ENCODE measurements at places on chromosomes 1 and 21.

- DNase-seq = no peak
These were observed 54.1 kb upstream of the SAMD11 start for GRCh38 chr1:869499-870244.

DNA sequence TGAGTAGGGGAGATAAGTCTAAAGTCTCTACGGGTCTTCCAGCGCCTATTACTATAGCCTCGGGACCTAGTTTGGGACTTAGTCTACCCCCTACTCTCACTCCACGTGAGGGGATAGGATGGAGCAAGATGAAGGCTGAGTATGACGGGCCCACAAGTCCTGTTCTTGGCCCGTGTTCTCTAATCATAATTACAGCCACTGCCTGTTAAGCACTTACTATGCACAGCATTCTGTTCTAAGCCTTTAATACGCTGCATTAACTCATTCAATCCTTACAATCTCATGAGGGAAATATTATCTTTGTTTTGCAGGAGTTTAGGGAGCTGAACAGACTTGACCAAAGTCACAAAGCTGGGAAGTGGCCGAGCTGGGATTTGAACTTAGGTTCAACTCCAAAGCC is 23.9 kb upstream of the EPB41 start:
- no peak for DNase-seq

GRCh38 chr1:34768856-34769255 is 9.3 kb downstream of the GJB4 start:
- no peak for DNase-seq

DNA sequence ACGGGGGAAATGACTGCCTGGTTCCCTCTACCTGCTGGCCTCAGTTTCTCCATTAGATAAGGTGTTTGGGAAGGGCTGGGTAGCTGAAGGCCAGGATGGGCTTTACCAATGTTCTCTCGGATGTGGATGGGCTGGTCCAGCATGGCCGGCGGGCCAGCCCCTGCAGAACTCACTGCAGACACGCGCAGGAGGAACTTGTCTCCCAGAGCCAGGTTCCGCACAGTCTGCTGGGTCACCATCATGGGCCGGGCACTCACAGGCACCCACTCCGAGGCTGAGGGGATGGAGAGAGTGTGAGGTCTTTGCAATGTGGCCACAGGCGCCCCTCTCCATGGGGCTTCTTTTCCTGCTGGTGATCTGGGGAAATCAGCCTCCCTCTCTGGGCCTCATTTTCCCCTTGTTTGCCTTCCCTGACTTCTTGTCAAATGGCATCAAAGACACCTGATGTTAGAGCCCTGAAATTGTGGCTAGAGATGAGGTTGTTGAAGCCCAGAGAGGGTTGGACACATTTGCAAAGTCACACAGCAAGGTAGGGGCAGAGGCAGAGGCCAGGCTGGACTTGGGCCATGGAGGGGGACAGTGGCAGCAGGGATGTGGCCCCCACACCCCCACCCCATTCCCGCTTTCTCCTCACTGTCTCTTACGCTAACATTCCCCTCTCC is 1.2 kb downstream of the MYBPH start:
- DNase-seq = no peak

DNA sequence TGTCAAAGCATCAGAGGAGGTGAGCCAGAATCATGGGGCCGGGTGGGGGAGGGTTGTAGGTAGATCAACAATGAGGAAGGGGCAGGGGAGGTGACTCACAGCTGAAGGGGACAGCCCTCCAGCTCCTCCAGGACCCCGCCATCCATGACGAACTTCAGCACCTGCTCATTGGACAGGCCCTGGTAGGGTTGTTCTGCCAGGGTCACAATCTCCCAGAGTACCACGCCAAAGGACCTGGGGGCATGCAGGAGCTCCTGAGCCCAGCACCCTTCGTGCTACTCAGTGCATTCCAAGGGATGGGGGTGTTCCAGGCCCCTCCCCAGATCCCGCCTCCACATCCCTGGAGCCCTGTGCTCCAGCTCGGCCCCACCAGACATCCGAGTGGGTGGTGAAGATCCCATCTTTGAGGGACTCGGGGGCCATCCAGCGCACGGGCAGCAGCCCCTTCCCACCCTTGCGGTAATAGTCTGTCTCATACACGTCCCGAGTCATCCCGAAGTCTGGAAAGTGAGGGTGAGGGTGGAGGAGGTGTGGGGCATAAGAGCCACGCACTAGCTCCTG is 17.5 kb downstream of the INSRR start:
- no peak for DNase-seq

DNA sequence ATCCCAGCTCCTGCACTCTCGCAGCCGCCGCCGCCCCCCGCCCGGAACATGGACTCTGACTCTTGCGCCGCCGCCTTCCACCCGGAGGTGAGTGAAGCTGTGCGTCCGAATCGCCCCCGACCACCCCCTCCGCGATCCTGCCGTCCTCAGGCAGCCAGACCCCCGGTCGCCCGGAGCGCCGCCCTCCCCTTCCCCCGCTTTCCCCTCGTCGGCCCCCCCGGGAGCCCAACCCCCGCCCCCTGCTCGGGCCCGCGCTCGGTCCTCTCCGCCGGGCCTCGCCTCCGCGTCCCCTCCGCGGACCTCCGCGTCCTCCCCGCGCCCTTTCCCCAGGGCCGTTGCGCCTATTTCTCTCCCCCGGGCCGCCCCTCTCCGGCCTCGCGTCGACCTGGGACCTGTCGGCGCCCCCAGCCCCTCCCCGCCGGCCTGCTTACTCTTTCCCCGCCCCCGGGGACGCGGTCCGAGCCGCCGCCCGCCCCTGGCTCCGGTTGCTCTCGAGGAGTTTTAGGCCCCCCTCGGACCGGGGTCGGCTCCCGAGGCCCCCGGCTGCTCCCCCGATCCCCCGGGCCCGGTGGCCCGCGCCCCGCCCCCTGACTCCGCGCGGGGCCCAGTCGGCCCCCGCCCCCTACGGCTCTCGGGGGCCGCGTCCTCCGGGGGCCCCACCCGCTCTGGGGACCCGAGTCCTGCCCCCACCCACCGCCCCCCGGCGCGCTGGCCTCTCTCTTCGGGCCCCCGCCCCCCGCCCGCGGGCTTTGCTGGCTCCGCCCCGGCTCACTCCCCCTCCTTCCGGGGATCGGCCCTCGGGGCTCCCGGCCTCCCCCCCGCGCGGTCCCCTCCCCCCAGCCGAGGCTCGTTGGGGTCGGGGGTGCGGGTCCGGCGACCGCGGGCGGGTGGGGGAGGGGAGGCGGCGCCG is 743 bp downstream of the PHF13 start:
- no peak for DNase-seq

DNA sequence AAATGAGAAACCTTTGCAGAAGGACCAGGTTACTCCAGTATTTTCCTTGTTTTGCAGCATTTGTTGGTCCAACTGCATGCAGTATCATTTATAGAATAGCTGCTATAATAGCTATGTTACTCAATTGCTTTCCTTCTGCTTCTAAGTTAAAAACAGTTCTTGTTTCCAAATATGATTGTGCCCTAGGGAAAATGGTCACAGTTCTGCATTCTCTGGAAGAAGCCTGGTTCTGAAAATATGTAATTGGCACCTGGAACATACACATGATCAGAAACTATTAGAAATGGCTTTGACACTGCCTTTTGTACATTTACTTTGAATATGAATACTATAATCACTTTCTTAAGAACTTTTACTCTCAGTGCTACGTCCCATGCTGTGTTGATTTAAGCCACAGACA is 33.6 kb downstream of the HENMT1 start:
- no peak for DNase-seq

- no peak for DNase-seq
These were observed 99.4 kb downstream of the TSEN15 start for GRCh38 chr1:184150776-184151531.

DNA sequence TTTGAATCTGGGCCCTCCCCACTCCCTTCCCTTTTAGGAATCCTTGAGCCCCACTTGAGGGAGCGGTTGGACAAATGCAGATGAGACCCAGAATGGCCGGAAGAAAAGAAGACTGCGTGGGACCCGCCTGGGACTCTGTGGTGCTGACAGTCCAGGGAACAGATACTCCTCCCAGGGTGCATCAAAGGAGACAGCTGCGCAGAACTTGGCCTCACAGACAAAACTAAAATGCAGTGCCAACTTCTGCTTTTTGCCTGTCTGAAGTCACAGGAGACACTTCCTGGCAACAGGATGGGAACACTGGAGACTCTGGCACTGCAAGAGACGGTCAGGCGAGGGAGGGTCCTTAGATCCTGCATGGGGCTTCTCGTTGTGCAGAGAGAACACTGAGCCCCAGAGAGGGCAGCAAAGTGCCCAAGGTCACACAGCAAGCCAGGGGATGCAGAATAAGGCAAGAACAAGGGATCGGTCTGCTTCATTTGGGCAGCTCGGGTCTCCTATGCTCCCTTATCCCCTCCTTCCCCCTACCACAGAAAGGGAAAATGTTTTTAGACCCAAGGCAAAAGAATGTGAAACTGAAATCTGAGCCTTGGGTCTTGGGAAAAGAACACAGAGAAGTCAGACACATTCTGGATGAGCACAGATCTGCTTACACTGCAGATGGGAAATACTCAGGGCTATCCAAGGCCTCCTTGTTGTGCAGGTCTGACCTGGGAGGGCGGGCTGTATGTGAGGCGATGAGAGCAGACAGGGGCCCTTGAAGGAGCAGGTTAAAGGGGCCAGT is 182.4 kb downstream of the TRABD2B start:
- DNase-seq = no peak

GRCh38 chr1:13664451-13664850 is 35.5 kb upstream of the PRDM2 start:
- no peak for DNase-seq

Measured in BJ (cell line).